Astrocyte of the spinal cord (primary cell): ENCODE measurements at places on chromosomes 2 and 18.
A peak's percentile ranks its signal among the peaks of the same experiment; 100 is the strongest.

GRCh38 chr2:150389447-150389846 is 98.0 kb downstream of the RND3 start:
- no peak for DNase-seq

GRCh38 chr2:203811491-203812221 is 55.9 kb upstream of the CTLA4 start:
- DNase-seq = peak; percentile 93

DNA sequence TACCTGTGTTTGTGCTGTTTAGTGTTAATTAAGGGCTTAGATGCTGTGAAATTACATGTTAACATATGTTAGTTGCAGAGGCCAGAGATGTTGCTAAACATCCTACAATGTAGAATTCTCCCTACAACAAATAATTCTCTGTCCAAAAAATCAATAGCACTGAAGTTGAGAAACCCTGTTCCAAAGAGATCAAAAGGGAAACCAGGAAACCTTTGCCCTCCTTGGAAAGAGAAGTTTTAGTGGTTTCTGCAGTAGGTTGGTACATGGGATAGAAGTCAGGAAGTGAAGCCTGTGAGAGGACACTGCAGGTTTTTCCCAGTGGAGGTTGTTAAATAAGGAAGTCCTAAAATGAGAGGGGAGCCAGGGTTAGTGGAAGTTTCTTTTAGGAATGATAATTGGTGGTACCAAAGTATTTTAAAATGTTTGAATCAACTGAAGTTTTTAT is 6.3 kb upstream of the RMDN2 start:
- no peak for DNase-seq

GRCh38 chr2:169014780-169015179 is 16.3 kb downstream of the ABCB11 start:
- DNase-seq = no peak

- DNase-seq = no peak
Observed at GRCh38 chr18:35549564-35549963, 32.0 kb upstream of the GALNT1 start.

GRCh38 chr2:134718023-134718816 is 580 bp downstream of the TMEM163 start:
- DNase-seq = no peak

DNA sequence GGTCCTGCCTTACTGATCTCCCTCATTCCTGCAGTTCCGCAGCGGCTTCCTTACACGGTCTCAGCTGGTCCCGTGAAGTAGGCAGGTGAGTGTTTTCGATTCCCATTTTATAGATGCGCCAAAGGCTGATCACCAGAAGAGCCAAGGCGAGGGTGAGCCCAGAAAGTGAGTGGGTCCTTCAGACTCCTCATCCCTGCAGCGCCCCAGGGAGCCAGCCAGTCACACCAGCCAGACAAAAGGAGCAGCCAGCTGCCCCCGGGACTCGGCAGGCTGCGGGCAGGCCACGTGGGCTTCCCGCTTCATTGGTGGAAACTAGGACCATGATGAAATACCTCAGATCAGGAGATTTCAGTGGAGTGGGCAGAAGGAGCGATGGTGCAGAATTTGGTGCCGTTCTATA is 85.9 kb downstream of the SMAD7 start:
- no peak for DNase-seq

GRCh38 chr2:101696272-101697123 is 1.0 kb upstream of the MAP4K4 start:
- peak; percentile 41 for DNase-seq

GRCh38 chr18:55588111-55588869 is at the start of gene TCF4:
Gene TCF4 (minus strand): TSS chr18:55588192. CDS start chr18:55587116, 1,076 bp downstream.
- peak; percentile 64 for DNase-seq

- DNase-seq = no peak
Observed at GRCh38 chr2:12183032-12183645, 436.7 kb downstream of the LPIN1 start.

- no peak for DNase-seq
Observed at GRCh38 chr2:168915441-168916330, 14.6 kb downstream of the G6PC2 start.

DNA sequence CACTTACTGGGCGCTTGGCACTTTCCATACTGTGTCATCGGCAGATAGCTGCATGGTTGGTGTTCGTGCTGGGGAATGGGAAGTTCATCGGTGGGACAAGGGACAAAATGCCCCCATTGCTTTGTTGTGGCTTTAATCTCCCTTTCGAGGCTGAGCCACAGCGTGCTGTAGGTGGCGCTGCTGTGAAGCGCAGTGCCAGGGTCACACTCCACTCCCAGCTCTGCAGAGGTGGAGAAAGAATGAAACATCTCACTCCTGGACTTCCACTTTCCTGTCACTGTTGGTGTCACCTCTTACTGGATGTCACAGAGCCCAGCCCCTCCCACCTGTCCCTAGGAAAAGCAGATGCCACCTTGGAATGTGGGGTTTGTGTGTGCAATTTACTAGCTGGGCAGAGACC is 8.7 kb downstream of the TYMS start:
- no peak for DNase-seq

- DNase-seq = no peak
Observed at GRCh38 chr2:136916131-136916530, 150.8 kb downstream of the THSD7B start.

- no peak for DNase-seq
Observed at GRCh38 chr2:64493788-64494187, 30.3 kb upstream of the AFTPH start.

GRCh38 chr2:209236377-209236776 is 187.5 kb upstream of the MAP2 start:
- DNase-seq = no peak

- no peak for DNase-seq
Observed at GRCh38 chr2:41965173-41965908, 82.5 kb upstream of the PKDCC start.

GRCh38 chr2:6855860-6856547 is 9.7 kb downstream of the CMPK2 start:
- DNase-seq = no peak

- no peak for DNase-seq
Observed at GRCh38 chr2:206780671-206781070, 15.3 kb downstream of the FASTKD2 start.

DNA sequence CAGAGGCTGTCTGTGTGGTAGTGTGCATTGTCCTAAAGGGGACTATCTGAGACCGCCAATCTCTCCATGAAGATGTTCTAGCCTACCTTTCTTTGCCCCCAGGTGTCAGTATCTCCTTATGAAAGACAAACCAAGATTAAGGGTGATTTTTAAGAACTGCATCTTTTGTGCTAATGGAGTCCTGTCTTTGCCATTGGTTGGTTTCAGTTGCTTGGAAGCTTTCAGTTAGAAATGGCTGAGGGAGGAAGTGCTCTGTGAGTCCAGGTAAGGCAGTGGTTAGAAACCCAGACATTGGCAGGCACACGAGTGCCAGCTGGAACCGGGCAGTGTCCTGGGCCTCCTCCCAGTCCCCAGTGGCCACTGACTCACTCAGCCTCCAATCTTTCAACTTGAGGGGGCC is 111.3 kb downstream of the DOCK10 start:
- no peak for DNase-seq

DNA sequence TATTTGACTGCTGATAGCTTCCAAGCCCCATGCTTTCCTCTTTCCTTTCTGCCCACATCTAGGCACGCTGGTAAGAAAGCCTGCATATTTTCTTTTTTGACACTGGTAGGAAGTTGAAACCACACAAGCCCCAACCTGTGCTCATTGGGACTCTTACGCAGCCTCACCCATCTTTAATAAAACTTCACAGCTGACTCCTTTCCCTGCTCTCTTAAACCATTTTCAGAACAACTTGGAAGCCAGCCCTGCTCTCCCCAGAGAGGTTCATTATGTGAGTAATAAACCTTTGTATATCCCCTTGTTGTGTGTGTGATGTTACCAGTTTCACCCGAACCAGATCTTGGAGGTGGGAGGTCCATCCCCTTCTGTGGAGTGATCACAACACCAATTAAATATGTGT is 268.4 kb downstream of the GPD2 start:
- no peak for DNase-seq

GRCh38 chr2:120661551-120661950 is 74.1 kb upstream of the GLI2 start:
- no peak for DNase-seq

GRCh38 chr2:105732101-105732500 is 12.6 kb upstream of the NCK2 start:
- no peak for DNase-seq

GRCh38 chr2:111042772-111043771 is 77.6 kb upstream of the BCL2L11 start:
- DNase-seq = no peak

DNA sequence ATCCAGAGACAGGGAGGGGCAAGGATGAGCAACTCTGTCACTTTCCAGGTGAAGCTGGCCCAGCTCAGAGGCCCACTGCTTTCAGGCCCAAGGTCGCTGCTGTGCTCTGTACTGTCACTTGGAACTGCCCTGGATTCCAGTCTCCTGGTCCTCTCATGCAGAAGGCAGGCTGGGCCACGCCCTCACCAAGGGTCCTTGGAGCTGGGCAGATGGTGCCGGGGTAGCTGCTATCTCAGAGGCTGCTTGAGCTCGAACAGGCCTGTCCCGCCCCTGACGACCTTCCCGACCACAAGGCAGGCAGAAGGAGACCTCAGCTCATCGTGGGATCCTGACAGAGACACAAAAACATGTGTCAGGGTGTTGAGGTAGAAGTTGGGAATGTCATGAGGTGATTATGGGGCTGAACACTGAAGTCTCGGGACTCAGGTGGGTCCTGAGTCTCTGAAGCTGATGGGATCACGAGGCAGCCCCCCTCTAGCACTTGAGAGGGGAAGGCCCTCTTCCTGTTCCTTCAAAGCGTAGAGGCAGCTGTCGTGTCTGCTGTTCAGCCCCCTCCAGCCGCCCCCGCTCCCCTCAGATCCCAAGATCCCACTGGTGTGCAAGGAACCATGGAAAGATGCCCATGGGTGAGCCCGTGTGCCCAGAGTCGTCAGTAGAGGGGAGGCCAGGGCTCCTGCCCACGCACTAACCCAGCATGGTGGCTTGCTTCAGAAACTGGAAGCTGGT is 78.3 kb downstream of the POLR1A start:
- DNase-seq = no peak

DNA sequence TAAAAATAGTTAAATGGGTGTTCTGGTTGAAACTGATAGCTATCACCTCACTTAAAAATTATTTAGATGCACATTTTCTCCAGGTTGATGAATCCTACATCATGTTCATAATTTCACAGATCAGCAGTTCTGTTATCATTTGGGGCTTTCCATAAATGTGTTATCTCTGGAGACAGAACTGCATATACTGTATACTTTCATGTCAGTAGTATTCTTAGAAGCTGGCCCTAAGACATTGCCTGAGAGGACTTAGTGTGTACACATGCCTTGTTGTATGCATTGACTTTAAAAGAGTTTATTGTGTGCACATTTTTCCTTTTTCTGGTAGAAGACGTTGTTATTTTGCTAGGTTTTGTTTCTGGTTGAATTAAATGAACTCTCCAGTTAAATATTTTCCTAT is 41.0 kb downstream of the PIK3C3 start:
- DNase-seq = no peak

- DNase-seq = no peak
Observed at GRCh38 chr18:76689646-76690264, 132.6 kb upstream of the ZNF236 start.

- peak; percentile 59 for DNase-seq
Observed at GRCh38 chr2:105761931-105762515, 17.3 kb downstream of the NCK2 start.

- DNase-seq = no peak
Observed at GRCh38 chr2:27162151-27163121, 13.6 kb downstream of the TCF23 start.
